MG63 (cell line): ENCODE measurements at places on chromosomes 5 and 9.

GRCh38 chr5:130885027-130885426 lies 280.0 kb downstream of the HINT1 start:
- DNase-seq: no peak

GRCh38 chr5:156126716-156127115 lies 200.2 kb upstream of the SGCD start:
- no peak for DNase-seq

- DNase-seq: peak; percentile 81
Observed at GRCh38 chr9:135144581-135145170, 57.2 kb downstream of the OLFM1 start.

DNA sequence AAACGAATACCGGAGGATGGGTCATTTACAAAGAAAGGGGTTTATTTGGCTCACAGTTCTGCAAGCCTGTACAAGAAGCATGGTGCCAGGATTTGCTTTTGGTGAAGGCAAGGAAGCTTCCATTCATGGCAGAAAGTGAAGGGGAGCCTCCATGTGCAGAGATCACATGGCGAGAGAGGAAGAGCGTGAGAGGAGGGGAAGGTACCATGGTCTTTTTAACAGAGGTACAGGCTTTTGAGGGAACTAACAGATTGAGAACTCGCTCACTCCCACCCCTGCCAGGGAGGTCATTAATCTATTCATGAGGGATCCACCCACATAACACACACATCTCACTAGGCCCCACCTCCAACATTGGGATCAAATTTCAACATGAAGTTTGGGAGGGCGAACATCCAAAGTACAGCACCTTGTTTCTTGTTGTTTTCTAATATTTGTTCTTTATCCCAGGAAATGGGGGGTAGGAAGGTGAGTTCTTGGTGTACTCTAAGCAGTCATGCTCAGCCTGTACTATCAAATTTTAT lies 18.5 kb downstream of the TMC1 start:
- DNase-seq: no peak

DNA sequence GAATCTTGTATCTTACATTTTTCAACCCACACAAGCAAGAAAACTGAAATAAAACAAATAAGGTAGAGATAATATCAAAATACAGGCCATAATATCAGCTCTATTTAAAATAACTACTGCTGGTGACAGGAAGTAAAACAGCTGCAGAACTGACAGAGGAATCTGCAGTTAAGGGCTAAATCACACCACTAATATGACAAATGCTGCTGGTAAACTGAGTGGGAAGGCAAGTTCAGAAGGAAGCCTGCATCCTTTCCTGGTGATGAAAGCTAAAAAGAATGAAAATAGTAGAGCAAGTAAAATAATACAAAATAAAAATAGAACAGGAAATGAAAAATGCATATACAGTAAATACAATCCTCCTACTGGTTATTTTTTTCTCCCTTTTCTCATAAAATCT lies 1293.7 kb upstream of the C9orf72 start:
- DNase-seq: no peak

- DNase-seq: no peak
Observed at GRCh38 chr5:17069995-17070511, 134.0 kb upstream of the MYO10 start.

GRCh38 chr5:161546095-161546469 lies 443 bp downstream of the GABRB2 start:
- DNase-seq: no peak
